ENCODE measurements at places on chromosomes 6 and 20. TPM values are rescaled to one million over a fixed set of nuclear protein-coding genes. Genes with fewer than 3 reads are reported as not detected.

DNA sequence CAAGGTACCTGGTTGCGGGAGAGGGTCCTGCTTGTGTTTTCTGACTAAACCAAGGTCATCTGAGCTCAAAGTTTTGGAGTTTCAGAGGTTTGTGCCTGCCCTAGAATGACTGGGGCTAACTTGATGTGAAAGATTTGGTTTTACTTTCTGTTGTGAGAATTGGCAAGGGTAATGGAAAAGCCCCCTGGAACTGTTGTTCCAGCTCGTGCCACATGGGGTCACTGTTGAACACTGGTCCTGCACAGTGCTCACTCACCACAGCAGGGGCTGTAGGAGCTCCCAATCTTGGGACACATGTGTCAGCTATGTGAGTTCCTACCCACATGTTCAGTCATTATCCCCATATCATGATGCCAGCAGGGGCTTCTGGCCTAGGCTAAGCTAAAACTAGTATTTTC lies 6.5 kb downstream of the TGM6 start:
- DNase-seq, result no peak

DNA sequence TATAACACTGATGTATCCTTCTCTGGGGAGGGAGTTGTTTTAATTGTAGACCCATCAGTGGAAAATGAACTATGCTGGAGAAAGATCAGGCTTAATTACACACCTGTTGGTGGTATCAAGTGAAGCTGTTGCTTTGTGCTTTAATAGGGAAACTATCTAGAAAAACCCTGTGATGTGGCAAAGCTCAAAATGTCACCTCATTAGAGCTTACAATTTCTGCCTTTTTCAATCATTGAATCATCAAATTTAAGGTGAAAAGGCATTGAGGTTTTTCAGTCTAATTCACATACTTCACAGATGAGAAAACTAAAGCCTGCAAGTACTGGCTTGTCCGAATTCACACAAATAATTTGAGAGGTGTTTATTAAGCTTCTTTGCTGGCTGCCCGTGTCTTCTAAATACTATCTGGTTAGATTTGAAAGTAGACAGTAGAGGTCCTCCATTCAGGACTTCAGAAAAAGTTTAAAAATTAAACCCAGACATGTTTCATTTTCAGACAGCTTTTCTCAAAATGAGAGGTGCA lies 143.3 kb upstream of the MAP3K7 start:
- no peak for DNase-seq

Gene TSHZ2
- total RNA-seq, result 95.4 TPM

- DNase-seq, result no peak
These were observed 607 bp downstream of the LYRM2 start for GRCh38 chr6:89637960-89638319.

GRCh38 chr6:89494131-89494793 lies 61.3 kb downstream of the ANKRD6 start:
- DNase-seq, result no peak

- DNase-seq, result no peak
These were observed 140.6 kb downstream of the KIF16B start for GRCh38 chr20:16432466-16433292.

DNA sequence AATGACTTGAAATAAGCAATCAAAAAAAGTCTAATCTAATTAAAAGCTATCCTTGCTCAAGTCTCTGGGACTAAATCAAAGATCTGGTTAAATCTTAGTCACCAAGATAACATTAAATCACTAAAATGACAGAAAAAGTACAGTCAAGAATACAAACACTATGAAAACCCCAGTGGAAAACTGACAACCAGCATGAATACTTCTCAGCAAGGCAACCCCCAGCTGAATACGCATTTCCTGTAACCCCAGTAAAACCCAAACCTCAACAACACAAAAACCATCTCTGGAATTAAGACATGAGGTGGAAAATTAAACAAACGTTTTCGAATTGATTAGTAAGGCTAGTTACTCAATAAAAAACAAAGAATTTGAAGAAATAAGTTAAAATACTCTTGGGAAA lies 23.7 kb upstream of the ZC3H12D start:
- no peak for DNase-seq
